ENCODE measurements at places on chromosomes 13 and 19. TPM values are rescaled to one million over a fixed set of nuclear protein-coding genes. Genes with fewer than 3 reads are reported as not detected.

- no peak for DNase-seq
Measured at GRCh38 chr13:105291987-105292386, 1243.5 kb downstream of the EFNB2 start.

Gene MAP4K1
- 3.1 TPM for total RNA-seq

Gene SBNO2
- 27.2 TPM for total RNA-seq

DNA sequence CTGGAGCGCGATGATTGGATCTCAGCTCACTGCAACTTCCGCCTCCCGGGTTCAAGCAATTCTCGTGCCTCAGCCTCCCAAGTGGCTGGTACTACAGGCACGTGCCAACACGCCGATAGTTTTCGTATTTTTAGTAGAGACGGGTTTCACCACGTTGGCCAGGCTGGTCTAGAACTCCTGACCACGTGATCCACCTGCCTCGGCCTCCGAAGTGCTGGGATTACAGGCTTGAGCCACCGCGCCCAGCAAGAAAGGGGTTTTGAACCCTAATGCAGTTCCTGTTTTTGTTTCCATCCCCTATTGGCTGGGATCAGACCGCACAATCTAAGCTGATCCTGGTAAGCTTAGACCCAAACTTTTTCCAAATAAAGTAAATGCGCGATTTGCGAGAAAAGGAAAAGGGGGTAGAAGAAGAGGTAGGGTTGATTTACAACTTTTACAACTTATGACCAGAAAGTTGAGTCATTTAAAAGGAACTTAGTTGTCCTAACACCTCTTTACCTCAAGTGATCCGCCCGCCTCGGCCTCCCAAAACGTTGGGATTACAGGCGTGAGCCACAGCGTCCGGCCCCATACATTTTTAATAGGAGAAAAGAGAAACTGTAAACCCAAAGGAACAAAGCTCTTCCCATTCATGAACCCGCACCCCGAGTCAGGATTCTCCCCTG, 764 bp downstream of the ZNF626 start:
- DNase-seq: no peak

DNA sequence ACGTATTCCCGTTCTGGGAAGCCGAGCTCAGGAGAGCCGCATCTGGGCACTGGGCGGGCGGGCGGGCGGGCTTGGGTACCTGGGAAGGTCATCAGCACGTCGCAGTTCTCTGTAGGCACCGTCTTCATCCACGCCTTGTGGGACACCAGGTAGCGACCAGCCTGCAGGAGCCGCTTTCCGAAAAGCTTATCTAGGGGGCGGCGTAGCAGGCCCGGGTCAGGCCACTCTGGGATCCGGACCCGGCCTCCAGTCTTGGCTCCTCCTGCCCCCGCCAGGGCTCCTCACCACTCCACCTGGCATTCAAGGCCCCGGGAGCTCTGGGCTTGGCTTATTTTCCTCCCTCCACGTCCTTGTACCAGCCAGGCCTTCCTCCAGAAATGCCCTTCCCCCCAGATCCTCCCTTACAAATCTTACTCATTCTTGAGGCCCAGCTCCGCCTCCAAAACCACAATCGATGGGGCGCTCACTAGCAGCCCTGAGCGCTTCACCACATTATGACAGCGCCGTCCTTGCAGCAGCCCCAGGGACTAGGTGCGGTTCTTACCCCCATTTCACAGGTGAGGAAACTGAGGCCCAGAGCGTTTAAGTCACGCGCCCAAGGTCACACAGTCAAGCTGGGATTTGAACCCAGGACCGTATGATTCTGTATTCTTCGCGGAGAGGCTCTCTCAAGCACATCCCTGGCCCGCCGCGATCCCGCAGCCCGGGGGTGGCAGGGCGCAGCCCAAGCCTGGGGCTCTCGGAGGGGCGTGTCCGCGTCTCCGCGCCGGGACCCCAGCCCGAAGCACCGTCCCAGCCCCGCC, 843 bp downstream of the ANO8 start:
- DNase-seq: no peak

- no peak for DNase-seq
Measured at GRCh38 chr19:42487032-42487797, 41.1 kb downstream of the CEACAM1 start.

Data from left cardiac atrium (tissue), 4 donors.